ENCODE measurements at places on chromosomes 3 and 15.

DNA sequence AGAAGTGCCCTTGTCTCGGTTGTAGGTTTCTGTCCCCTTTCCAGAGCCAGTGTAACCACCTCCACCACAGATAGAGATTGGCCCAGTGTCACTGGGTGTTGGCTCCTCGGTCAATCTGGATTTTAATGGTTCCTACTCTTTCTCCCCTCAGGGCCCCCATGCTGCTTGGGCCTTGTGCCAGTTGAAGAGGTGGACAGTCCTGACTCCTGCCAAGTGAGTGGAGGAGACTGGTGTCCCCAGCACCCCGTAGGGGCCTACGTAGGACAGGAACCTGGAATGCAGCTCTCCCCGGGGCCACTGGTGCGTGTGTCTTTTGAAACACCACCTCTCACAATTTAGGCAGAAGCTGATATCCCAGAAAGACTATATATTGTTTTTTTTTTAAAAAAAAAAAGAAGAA lies 75.2 kb downstream of the BOC start:
- DNase-seq = no peak

DNA sequence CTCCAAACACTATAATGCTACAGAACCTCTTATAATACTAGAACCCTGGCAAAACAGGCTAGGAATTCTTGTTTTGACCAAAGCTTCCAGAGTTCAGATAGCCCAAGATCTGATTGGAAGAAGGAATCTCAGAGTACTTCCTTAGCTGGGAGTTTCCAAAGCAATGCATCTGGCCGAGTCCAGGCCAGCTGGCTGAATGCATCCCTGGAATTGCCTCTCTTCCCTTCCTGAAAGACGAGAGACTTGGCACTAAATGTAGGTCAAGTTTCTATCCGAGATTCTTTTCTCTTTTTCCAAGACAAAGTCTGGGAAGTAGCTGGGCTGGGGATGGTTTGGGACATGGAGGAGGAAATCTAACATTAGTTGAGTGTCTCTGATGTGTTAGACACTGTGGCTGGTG lies 68.7 kb upstream of the ADPGK start:
- DNase-seq = no peak

DNA sequence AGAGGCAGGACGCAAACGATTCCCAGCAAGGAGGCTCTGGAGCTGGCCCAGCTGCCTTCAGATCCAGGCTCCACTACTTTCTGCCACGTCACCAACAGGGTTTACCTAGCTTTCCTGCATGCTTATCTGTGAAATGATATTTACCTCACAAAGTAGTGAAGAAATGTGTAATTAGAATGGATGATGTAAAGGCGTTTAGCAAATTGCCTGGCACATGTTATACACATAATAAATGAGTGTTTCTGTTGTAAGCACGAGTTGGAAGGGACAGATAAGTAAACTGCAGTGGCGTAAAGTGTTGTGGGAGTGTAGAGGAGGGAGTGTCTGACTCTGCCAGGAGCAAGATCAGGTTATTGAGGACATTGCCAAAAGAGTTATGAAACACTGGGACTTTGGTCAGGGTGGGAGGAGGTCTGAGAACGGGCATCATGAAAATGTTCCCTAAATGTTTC lies 3.5 kb upstream of the CHAC1 start:
- DNase-seq = no peak

GRCh38 chr3:52198643-52199608 lies 966 bp downstream of the ALAS1 start:
- no peak for DNase-seq

- DNase-seq = peak; percentile 82
These were observed 67.0 kb downstream of the TNIK start for GRCh38 chr3:171393032-171393744.

Measured in GM23338 (cell line).